Thoracic aorta (tissue), 2 donors: ENCODE measurements at places on chromosomes 1 and 21.

DNA sequence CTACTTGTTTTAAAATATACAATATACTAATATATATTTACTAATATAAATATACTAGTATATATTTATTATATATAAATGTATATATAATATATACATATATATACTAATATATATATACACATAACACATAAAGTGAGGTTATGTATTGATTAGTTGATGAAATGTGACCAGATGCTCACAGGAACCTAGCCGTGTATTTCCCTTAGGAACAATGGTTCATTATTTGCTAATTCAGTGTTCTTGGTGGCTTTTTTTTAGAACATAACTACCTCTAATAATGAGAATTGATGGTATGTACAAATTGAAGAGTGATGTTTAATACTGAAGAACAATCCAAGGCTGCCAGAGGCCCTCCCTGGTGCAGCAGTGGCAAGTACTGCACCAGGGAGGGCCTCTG lies 37.9 kb upstream of the ITPKB start:
- DNase-seq, result no peak

DNA sequence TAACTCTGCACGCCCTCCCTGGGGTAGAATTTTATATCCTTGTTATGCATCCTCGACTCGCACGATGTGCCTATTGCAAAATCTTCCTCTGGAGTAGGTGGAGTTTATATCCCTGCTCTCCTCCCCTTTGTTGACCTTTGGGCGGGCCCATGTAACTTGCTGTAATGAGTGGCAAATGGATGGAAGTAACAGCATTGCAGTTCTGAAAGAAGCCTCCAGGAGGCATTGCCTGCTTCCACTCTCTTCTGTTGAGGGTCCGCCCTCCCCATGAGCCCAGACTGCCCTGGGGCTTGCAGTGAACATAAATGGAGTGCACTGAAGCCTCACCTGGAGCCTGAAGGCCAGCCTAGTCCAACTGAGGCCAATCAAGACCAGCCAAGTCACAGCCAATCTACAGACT lies 62.2 kb upstream of the GRIK3 start:
- DNase-seq, result no peak

DNA sequence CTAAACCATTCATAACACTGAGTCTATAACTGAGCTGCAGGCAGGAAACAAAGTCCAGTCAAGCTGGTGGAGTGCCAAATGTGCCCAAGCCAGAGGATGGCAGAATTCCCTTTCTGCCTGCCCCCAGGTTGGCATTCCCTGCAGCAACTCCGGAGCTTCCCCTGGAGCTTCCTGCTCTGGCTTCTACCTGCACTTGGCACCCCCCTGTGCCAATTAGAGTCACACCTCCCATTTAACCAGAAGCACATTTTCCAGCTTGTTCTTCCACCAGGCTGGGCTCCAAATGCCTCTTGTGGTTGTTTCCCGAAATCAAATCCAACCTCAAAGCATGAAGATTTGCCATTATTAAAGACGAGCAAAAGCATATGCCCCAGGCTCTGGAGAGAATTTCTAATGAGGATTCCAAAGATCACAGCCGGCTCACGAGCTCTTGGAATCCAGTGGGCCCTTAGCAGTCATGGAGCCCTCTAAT lies 294.5 kb downstream of the RRAGC start:
- DNase-seq, result no peak

DNA sequence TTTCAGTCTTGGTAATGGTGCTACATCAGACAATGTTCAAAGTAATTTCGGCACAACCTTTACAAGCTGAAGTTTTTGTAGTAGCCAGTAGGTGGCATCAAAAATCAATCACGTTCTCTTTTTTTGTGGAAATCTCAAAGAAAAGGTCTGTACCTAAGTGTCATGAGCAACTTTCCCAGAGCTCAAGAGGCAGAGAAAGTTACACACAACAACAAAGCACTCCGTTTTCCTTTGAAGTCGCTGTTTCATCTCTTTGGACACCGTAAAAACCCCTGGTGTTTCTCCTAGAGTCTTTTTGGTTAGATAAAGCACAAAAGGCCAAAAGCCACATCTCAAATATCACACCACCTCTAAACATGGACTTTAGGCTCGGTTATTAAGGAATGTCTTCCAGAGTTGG lies 131.6 kb downstream of the LHX8 start:
- no peak for DNase-seq

GRCh38 chr1:100611086-100611485 lies 73.1 kb downstream of the GPR88 start:
- DNase-seq, result no peak

DNA sequence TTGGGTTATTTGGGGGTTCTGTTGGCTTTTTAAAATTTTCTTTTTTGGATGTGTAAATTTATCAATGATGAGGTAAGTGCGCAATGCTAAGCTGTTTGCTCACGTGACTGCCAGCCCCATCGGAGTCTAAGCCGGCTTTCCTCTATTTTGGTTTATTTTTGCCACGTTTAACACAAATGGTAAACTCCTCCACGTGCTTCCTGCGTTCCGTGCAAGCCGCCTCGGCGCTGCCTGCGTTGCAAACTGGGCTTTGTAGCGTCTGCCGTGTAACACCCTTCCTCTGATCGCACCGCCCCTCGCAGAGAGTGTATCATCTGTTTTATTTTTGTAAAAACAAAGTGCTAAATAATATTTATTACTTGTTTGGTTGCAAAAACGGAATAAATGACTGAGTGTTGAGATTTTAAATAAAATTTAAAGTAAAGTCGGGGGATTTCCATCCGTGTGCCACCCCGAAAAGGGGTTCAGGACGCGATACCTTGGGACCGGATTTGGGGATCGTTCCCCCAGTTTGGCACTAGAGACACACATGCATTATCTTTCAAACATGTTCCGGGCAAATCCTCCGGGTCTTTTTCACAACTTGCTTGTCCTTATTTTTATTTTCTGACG lies 3.1 kb downstream of the OLIG2 start:
- no peak for DNase-seq

- no peak for DNase-seq
Measured at GRCh38 chr1:90291431-90292216, 296.7 kb downstream of the ZNF326 start.

- DNase-seq, result no peak
Measured at GRCh38 chr1:115142616-115143015, 53.3 kb upstream of the TSPAN2 start.

- no peak for DNase-seq
Measured at GRCh38 chr1:185912504-185912903, 178.3 kb downstream of the HMCN1 start.

- no peak for DNase-seq
Measured at GRCh38 chr1:223837687-223838086, 8.1 kb downstream of the TP53BP2 start.

DNA sequence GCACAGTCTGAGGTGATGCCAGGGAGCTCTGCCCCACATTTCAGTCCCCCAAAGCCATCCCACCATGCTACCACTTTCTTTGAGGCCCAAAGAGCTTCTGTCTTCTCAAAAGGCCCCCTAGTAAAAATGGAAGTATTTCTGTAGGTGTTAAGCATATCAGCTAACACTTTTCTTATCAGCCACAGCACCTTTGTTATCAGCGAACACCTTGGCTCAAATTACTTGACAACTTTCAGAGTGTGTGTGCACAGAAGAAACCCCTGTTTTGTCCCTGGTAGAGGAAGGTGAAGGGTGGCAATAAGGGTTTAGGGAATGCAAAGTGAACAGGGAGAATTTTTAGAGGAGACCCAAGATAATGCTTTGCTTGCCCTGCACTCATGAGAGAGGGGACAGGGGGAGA lies 54.8 kb upstream of the GJA8 start:
- DNase-seq, result no peak

DNA sequence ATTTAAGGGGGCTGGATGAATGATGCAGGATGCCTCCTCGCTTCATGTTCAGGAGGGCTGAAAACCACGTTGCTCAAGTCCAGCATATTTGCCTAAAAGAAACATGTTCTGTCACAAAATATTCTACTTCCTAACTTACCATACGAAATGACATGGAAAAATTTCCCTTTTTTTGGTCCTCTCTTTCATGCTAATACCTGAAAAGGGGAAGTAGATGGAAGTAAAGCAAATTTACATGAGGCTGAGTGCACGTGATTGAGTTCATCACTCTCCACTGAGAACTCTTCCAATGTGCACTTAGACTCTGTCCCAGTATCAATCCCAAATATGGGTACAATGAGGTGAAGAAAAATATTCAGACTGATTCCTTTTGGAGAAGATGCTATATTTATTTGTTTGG lies 23.0 kb downstream of the XCL2 start:
- no peak for DNase-seq
